Activated CD4-positive, alpha-beta memory T cell treated with anti-CD3 and anti-CD28 coated beads for 36 hours (primary cell): ENCODE measurements at places on chromosomes 13 and 19. TPM values are rescaled to one million over a fixed set of nuclear protein-coding genes. Genes with fewer than 3 reads are reported as not detected.

- no peak for DNase-seq
These were observed 20.4 kb upstream of the ZNF83 start for GRCh38 chr19:52658595-52658994.

GRCh38 chr19:9917321-9917720 is 19.0 kb downstream of the OLFM2 start:
- peak; percentile 37 for DNase-seq

GRCh38 chr19:15374796-15375440 is 4.7 kb downstream of the AKAP8 start:
- no peak for DNase-seq

GRCh38 chr13:96198038-96198437 is 108.1 kb downstream of the HS6ST3 start:
- no peak for DNase-seq

- no peak for DNase-seq
These were observed 41.9 kb downstream of the TEX26 start for GRCh38 chr13:30974350-30974749.

DNA sequence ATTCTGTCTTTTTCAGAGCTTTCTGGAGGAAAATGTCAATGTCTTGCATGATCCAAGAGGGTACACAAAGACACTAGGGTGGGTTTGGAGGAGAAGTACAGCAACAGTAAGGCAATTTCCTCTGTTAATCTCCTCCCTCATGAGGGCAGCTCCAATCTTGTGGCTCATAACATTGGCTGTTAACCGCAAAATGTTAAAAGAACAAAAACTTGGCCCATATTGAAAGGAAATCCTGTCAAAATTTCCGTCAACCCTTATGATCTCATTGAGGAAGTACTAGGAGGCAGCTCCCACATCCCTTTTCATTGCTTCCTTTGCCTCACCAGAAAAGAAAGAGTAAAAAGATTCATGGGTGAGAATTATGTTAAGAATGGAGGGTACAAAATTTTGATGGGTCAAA is 11.6 kb downstream of the OXGR1 start:
- no peak for DNase-seq

DNA sequence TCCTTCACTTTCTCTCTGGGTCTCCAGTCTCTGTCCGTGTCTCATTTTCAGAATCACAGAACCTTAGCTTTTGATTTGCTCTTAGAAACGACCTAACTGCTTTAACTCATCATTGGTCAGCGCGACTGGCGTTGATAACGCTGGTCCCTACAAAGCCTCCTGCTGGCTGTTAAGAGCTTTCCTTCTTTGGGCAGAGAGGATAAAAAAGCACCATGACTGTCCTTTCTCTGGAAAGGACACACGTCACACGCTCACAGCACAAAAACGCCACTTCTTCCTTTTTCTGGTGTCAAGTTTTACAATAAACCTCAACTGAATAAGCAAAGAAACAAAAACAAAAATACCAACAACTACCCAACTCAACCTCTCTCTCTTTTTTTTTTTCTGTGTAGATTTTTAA is 1.7 kb upstream of the KLK12 start:
- no peak for DNase-seq

DNA sequence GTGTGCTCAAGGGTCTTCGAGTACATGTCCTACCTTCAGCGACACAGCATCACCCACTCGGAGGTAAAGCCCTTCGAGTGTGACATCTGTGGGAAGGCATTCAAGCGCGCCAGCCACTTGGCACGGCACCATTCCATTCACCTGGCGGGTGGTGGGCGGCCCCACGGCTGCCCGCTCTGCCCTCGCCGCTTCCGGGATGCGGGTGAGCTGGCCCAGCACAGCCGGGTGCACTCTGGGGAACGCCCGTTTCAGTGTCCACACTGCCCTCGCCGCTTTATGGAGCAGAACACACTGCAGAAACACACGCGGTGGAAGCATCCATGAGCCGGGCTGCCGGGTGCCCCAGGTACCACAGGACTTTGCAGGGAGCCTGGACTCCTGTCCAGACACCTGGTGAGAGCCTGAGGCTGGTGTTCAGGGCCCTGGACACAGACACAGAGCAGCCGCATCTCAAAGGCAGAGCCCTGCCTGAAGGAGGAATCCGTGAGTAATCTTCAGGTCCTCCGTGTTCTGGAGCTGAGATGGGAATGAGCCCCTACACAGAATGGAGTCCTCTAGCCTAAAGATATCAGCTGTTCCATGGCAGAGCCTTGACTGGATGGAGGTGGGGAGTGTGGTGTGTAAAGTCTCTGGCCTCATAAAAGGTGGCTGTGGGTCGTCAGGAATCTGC is 1.5 kb downstream of the ZNF581 start:
- DNase-seq: no peak

- DNase-seq: no peak
These were observed 7.6 kb downstream of the CACTIN start for GRCh38 chr19:3618811-3619630.

DNA sequence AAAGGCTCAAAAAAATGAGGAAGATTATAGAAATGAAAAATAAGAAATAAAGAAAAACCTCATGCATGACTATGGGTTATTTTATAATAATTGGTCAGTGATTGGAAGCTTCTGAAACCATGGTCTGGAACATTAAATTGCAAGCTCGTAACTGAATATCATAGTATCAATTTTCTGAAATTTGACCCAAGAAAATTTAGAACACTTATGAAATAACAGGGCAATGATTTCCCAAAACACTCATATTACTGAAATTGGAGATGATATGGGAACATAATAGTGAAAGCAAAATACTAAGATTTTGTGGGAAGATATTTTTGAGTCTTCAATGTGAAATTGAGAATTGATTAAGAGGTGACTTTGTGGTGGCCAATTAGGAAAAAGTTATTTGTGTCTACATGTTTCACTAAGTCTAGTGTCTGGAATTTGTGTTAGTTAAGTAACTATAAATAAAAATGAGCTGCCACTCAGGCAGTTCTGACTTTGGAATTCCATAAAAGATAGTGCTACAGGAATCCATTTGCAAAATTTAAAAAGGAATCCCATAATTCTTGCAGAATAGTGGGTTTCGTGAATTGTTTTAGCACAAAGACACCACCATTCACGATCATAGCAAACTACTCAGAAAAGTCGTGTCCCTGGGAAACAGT is 603.0 kb downstream of the LMO7 start:
- no peak for DNase-seq

DNA sequence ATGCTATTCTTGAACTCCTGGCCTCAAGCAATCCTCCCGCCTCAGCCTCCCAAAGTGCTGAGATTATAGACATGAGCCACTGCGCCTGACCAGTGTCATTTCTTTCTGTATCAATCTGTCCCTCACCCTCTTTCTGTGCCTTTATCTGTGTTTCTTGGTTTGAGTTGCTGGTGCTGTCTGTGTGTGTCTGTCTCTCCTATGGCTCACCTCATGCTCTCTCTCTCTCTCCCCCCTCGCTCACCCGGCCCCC is 9.9 kb downstream of the IRF2BP1 start:
- no peak for DNase-seq

GRCh38 chr19:57269515-57270250 is 10.6 kb upstream of the ZNF460 start:
- no peak for DNase-seq

DNA sequence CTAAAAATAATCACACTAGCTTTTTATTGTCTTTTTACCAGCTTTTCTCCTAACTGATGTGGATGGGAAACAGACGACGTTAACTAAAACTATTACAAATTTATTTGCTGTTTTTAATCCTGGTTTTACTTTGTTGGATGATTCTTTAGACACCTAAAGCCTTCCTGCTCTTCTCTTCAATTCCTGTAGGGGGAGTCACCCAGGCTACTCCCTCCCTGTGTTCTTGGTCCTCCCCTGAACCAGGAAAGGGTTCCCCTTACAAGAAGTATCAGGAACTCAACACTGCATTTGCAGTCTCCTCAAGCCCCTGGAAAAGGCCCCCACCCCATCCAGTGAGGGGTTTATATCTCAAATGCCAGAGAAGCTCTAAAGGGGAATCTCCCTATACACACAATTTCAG is 206.1 kb downstream of the SUCLA2 start:
- DNase-seq: no peak

- DNase-seq: no peak
These were observed 5.7 kb downstream of the PIP5K1C start for GRCh38 chr19:3694361-3695123.

GRCh38 chr13:45788011-45788410 is 63.5 kb downstream of the SIAH3 start:
- no peak for DNase-seq

- no peak for DNase-seq
These were observed 28.0 kb downstream of the TSSK6 start for GRCh38 chr19:19487077-19487949.

- no peak for DNase-seq
These were observed 55.6 kb downstream of the TMED1 start for GRCh38 chr19:10780368-10780767.

DNA sequence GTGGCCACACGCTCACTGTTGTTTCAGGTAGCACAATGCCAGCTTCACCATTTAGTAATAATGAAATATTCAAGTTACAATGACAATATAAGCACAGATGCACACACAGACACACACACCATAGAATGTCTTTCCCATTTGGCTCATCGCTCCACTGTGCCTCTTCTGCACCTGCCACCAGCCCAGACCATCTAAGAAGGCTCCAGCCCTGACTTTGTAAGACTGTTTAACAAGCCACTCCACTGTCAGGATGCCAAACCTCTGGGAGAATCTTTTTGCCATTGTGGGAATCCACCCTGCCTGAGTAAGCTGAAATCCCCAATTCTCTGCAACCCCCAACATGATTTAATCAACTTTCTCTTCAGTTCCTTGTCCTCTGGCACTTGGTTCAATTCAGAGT is 60.6 kb downstream of the LHFPL6 start:
- no peak for DNase-seq

DNA sequence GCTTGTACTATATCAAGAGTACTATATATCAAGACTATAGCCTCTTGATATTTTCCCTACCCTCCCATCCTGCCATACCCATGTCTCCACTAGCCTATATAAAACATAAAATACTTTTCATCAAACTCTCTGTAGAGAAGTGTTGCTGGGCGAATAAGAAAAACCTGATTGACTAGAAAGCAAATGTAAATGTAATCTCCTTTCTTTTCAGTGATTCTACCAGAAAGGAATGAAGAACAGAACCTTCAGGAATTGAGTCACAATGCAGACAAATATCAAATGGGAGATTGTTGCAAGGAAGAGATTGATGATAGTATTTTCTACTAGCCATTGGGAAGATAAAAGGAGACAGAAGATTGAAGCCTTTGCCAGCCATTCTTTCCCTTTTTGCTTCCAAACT is 89.2 kb downstream of the KCNRG start:
- DNase-seq: no peak

- no peak for DNase-seq
These were observed 17.5 kb downstream of the LATS2 start for GRCh38 chr13:21043898-21044297.

DNA sequence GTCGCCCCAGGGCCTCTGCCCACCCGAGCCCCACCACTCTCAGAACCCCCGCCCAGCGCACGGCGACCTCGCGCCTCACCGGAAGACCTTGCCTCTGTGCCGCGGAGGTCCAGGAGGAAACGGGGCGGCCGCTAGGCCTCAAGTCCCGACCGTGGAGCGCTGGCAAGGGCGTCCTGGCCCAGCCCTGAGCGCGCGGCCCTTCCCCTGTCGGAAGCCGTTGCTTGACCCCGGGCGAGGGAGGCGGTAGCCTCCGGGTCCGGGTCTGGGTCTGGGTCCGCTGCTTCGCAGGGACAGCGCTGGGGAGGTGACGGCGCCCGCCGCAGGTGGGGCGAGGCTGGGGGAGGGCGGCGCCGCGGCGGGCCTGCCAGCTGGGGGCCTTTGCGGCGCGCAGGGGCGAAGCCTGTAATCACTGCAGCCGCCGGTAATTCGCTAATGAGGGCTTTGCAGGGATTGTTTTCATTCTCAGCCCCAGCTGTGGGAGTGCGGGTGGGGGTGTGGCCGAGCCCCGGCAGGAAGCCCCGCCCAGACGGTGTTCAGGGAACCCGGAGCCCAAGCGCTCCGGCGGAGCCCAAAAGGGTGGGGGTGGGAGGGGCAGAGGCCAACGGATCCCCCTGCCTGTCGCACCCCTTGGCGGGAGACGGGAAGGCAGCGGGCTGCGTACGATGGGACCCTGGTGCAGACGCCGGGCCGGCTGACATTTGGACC is 8.6 kb downstream of the C19orf25 start:
- peak; percentile 77 for DNase-seq

- DNase-seq: no peak
These were observed 33.6 kb downstream of the CSNK1G2 start for GRCh38 chr19:1974381-1975161.

GRCh38 chr13:40383132-40383531 is 283.3 kb downstream of the FOXO1 start:
- DNase-seq: no peak

GRCh38 chr13:59677966-59678814 is 485.5 kb downstream of the DIAPH3 start:
- no peak for DNase-seq

DNA sequence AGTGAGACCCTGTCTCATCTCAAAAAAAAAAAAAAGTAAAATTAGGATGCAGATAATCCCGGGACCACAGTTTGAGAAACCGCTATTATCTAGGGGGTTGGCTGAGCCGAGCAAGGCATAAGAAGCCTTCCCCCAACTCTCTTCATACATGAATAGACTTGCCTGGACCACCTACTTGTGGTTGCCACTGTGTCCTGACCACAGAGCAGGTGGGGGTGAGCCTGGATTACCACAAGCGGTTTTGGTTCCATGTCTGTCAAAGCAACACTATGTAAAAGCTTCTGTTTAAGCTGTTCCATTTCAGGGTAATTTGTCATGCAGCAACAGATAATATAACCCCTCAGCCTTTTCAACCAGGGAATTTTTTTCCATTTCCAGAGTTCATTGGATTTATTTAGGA is 3.3 kb upstream of the NAPA start:
- DNase-seq: peak; percentile 73

DNA sequence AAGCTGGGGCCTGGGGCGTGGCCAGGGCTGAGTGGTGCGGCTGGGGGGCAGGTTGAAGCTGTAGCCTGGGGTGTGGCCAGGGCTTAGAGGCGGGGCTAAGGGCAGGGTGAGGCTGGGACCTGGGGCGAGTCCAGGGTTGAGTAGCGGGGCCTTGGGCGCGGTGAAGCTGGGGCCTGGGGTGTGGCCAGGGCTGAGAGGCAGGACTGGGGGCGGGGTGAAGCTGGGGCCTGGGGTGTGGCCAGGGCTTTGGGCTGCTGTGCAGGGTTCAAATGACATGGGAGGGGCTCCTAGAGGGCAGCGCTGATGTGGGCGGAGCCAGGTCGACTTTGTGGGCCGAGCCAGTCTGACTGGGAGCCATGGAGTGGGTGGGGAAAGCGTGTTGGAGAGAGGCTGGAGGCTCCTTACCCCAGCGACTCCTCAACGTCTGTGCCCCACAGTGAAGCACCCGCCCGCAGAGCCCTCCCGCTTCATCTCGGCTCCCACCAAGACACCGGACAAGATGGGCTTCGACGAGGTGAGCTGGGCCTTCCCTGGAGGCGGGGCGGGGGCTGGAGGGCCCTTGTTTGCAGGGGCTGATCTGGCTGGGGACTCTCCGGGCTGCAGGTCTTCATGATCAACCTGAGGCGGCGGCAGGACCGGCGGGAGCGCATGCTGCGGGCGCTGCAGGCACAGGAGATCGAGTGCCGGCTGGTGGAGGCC is 21.5 kb downstream of the COLGALT1 start:
- peak; percentile 43 for DNase-seq

The SLC17A7 gene
- total RNA-seq: not detected

The NKG7 gene
- total RNA-seq: 149 TPM

The FAM83E gene
- total RNA-seq: 2.2 TPM

The GPR18 gene
- 2.8 TPM for total RNA-seq

The TSSK6 gene
- total RNA-seq: 4.7 TPM

The C19orf33 gene
- not detected for total RNA-seq

The VWA8 gene
- total RNA-seq: 16.8 TPM

The KLK11 gene
- not detected for total RNA-seq

The SSC5D gene
- not detected for total RNA-seq
